ENCODE measurements at places on chromosomes 12 and 14.

GRCh38 chr14:62143245-62143644 is 381.0 kb downstream of the SNAPC1 start:
- no peak for ATAC-seq

- ATAC-seq, result no peak
Measured at GRCh38 chr12:67909681-67910080, 79.6 kb upstream of the IFNG-AS1 start.

GRCh38 chr12:107533218-107533617 is 152.4 kb upstream of the PWP1 start:
- ATAC-seq, result no peak

- ATAC-seq, result no peak
Measured at GRCh38 chr14:68244262-68244980, 424.8 kb downstream of the RAD51B start.

- no peak for ATAC-seq
Measured at GRCh38 chr14:90857866-90858265, 41.6 kb upstream of the TTC7B start.

- ATAC-seq, result no peak
Measured at GRCh38 chr14:68811171-68811570, 18.3 kb upstream of the ZFP36L1 start.

- no peak for ATAC-seq
Measured at GRCh38 chr12:20142956-20143355, 225.4 kb upstream of the PDE3A start.

DNA sequence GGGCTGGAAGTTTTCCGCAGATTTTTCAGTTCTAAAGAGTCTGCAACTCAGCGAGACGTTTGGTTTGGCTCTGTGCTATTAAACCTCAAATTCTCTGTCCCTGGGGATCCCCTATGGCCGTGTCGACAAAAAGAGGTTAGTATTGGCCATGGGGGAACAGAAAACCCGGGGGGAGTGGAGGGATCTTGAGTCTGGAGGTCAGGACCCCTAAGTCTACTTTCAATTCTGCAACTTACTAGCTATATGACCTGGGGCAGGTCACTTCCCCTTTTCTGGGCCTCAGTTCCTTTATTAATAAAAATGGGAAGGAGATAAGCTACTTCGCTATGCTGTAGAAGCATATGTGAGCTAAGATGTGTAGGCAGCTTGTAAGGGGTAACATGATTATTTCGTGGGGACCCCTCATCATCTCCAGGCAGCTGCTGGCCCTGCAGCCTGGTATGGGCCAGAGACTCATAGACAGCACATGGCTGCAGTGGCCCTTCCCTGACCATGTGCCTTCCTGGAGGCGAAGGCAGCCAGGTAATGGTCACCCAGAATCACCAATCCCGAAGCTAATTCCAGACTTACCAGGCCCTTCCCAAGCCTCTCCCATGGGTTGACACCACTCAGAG is 8.6 kb downstream of the ASB2 start:
- ATAC-seq, result no peak

GRCh38 chr14:75589931-75590330 is 11.5 kb downstream of the FLVCR2 start:
- ATAC-seq, result no peak

- no peak for ATAC-seq
Measured at GRCh38 chr12:23834076-23834475, 115.4 kb downstream of the SOX5 start.

GRCh38 chr12:70936203-70936813 is 15.8 kb upstream of the PTPRR start:
- ATAC-seq, result no peak

DNA sequence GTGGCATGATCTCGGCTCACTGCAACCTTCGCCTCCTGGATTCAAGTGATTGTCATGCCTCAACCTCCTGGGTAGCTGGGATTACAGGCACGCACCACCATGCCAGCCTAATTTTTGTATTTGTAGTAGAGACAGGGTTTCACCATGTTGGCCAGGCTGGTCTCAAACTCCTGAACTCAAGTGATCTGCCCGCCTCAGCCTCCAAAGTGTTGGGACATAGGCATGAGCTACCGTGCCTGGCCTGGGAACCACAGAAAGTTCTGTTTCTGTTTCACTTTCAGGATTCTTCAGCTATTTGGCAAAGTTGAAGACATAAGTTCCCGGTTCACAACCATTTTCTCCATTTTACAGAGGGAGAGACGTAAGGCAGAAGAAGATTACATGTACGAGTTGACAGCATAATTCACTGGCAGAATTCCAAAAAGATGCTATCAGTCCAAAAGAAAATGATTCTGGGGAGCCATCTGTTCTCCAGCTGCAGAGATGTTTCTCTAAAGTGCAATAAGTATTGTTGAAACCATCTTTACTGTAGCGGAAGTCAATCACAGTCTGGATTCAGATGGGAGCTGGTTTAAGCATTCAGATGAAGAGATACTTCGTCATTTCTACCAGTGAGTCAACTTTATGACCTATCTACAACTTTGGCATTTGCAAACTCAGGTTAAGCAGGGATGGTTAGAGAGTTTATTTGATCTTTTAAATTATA is 8.1 kb upstream of the RNF34 start:
- peak; percentile 90 for ATAC-seq

- ATAC-seq, result no peak
Measured at GRCh38 chr12:28498850-28499249, 308.6 kb downstream of the CCDC91 start.

- ATAC-seq, result peak; percentile 54
Measured at GRCh38 chr12:1796515-1797010, 23.8 kb upstream of the LRTM2 start.

DNA sequence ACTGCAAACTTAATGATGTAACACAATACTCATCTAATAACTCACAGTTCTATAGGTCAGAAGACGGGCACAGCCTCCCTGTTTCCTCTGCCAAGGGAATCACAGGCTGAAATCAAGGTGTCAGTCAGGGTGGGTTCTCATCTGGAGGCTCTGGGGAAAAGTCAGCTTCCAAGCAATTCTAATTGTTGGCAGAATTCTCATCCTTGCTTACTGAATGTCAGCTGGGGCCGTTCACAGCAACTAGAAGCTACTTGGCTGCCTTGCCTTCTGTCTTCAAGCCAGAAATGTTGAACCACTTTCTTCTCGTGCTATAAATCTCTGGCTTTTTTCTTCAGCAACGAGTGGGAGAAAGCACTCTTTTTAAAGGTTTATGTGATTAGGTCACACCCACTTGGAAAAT is 80.1 kb upstream of the PDZRN4 start:
- ATAC-seq, result no peak

DNA sequence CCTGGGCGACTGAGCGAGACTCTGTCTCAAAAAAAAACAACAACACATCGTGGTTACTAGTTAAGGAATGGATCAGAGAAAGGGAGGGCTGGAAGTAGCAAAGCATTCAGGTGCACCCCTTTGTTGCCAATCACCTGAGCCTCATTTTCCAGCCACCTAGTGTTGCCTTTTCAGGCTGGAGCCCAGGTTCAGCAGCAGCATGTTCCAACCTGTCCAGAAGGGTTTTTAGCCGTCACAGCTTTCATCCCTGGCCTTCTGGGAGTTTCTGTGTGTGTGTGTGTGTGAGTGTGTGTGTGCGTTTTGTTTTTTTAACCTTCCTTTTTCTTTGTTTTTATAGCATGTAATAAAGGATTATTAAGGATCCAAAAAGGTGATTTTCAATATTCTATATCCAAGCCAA is 121.1 kb upstream of the ATF1 start:
- ATAC-seq, result no peak

GRCh38 chr14:84042992-84043391 is 1487.0 kb upstream of the FLRT2 start:
- ATAC-seq, result no peak

DNA sequence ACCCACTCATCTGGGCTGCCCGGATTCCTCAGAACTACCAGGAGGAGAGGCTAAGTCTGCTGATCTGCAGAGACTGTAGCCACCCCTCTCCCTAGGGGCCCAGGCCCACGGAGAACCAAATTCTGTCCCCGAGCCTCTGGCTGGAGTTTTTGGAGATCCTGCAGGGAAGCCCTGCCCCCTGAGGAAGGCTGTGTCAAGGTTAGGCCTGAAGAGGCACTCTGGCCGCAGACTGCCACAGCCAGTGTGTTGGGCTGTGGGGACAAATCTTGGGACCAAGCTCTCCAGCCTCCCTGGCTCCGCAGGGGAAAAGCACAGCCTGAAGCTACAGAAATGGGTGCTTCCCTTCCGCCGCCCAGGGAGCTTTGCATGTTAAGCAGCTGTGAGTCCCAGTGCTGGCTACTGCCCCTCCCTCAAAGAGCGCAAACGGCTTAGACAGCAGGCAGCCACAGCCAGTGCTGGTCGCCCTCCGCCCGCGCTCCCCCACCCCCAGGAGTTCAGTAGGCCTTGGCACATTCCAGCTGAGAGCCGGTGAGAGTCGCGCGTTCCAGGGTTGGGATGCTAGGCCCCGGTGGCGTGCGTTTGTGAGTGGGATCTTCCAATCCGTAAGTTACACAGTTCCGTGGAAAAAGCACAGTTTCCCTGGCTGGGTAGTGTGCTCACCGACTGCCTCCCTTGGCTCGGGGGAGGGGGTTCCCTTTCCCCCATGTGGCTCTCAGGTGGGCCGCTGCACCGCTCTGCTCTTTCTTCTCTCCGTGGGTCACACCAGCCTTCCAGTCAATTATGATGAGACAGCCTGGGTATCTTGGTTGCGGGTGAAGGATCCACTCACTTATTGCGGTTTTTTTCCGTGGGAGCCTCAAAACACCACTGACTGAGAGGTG is 13.2 kb downstream of the CLEC4E start:
- no peak for ATAC-seq

DNA sequence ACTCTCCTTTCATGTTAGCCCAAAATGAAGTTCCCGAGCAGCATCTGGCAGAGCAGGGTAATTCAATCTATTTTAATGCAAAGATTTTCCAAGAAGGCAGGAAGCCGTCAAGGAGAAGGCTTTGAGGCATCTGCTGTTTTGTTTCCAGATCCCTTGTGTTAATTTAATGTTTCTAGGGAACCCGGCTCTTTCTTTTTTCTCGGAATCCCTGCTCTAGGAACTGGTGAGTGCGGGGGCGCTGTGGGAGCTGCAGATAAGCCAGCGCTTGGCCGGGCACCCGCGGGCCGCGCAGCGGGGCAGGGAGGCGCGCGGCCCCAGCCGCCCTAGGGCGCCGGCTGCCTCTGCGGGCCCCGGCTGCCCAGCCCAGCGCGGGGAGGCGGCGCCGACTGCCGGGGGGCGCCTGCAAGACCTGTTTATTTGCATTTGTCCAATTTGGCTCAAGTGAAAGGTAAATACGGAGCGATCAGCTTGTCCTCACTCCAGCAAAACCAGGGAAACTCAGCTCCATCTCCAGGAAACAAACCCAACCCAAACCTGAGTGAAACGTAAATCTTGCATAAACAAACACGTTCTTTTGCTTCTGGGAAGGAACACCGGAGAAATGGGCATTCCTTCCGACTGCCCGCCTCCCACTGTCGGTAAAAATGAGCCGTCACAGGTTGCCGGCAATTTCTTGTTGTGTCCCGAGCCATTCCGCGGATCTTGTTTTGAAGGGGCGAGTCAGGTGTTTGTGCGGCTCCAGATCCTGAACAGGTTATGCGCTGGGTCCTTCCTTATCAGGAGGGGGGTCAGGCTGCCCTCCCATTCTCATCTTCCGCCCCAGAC is 65.1 kb downstream of the CRADD start:
- peak; percentile 96 for ATAC-seq

- ATAC-seq, result no peak
Measured at GRCh38 chr12:27000961-27001360, 13.2 kb downstream of the TM7SF3 start.

- no peak for ATAC-seq
Measured at GRCh38 chr12:100799770-100800169, 5.2 kb downstream of the ANO4 start.

DNA sequence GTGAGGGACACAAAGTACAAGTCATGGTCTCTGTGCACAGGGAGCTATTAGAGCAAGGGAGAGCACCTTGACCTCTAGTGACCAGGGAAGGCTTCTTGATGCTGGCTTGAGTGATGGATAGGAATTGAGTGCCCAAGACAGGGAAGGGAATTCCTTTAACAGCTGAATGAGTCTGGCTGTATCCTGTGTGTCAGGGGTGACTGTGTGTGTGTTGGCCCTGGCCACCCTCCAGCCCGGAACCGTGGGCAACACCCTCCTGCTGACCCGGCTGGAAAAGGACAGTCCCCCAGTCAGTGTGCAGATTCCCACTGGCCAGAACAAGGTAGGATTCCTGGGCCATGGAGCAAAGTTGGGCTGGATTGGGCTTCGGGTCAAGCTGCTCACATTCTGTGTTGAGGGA is 5.5 kb upstream of the PFDN5 start:
- ATAC-seq, result no peak

- peak; percentile 74 for ATAC-seq
Measured at GRCh38 chr12:107607464-107608392, 77.9 kb upstream of the PWP1 start.

- no peak for ATAC-seq
Measured at GRCh38 chr12:28507033-28507432, 316.8 kb downstream of the CCDC91 start.

GRCh38 chr12:16348435-16349130 is 1.1 kb downstream of the MGST1 start:
- no peak for ATAC-seq

GRCh38 chr12:6337958-6338433 is 3.9 kb downstream of the TNFRSF1A start:
- ATAC-seq, result no peak

GRCh38 chr14:96962337-96962736 is 165.2 kb downstream of the VRK1 start:
- ATAC-seq, result peak; percentile 67

- no peak for ATAC-seq
Measured at GRCh38 chr12:120720234-120720986, 5.2 kb upstream of the ACADS start.

- peak; percentile 96 for ATAC-seq
Measured at GRCh38 chr14:99595034-99595433, 9.0 kb downstream of the CCDC85C start.

DNA sequence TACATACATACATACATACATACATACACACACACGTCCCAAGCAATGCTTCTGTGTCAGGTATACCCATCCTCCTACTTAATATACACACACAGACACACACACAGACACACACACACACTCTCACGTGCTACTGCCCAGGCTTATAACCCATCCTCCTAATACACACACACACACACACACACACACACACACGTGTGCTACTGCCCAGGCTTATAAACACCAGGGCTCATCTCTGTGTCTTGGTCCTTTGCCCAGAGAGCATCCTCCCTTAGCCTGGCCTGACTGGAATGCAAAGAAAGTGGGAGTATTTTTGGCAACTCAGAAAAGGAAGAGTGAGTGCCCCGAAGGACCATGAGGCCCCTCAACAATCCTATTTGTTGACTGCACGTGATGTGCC is 129.0 kb downstream of the RBM19 start:
- ATAC-seq, result no peak
